Spinal cord (tissue), 10 donors: ENCODE measurements at places on chromosomes 7 and 10. TPM values are rescaled to one million over a fixed set of nuclear protein-coding genes. Genes with fewer than 3 reads are reported as not detected.

GRCh38 chr10:74738985-74739567 lies 87.3 kb upstream of the KAT6B start:
- no peaks in the 10 kb centered on the region for H3K27me3 ChIP-seq
- no peak for DNase-seq
- no peaks in the 10 kb centered on the region for H3K36me3 ChIP-seq
- H3K4me3 ChIP-seq = no peak overlapping the region

- H3K4me1 ChIP-seq = no peaks in the 10 kb centered on the region
- DNase-seq = no peak
- no peak overlapping the region for H3K27ac ChIP-seq
- no peaks in the 10 kb centered on the region for H3K27me3 ChIP-seq
Measured at GRCh38 chr7:135100856-135101255, 47.0 kb upstream of the TMEM140 start.

GHITM gene
- 187 TPM for polyA plus RNA-seq

DNA sequence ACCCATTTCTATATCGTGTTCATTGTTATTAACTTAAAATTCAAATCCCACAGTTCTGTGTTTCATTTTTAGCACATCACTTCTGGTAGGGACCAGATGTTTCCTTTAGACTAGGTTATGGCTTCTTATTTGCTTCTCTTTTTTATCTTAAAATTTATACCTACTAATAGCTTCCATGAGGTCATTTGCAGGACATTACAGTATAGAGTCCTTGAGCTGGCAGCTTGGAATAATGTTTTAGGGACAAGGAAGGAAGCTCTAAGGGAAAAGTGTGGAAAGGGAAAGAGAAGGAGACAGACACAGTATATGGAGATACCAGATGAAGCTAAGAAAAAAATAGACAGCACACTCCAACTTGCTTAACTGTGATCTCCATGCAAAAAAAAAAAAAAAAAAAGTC lies 48.8 kb upstream of the CD36 start:
- no peaks in the 10 kb centered on the region for H3K4me1 ChIP-seq
- no peak for DNase-seq
- no peak overlapping the region for H3K4me3 ChIP-seq
- H3K36me3 ChIP-seq = no peaks in the 10 kb centered on the region
- H3K27me3 ChIP-seq = no peaks in the 10 kb centered on the region

GRCh38 chr10:26859241-26860101 lies 1.3 kb downstream of the ABI1 start:
- H3K4me1 ChIP-seq = peaks cover 5% of the 10 kb centered on the region
- H3K27me3 ChIP-seq = peaks cover 3% of the 10 kb centered on the region
- peak overlapping the region; percentile 90 for H3K4me3 ChIP-seq
- H3K27ac ChIP-seq = peak overlapping the region; percentile 93
- DNase-seq = peak; percentile 22
- no peaks in the 10 kb centered on the region for H3K36me3 ChIP-seq

DNA sequence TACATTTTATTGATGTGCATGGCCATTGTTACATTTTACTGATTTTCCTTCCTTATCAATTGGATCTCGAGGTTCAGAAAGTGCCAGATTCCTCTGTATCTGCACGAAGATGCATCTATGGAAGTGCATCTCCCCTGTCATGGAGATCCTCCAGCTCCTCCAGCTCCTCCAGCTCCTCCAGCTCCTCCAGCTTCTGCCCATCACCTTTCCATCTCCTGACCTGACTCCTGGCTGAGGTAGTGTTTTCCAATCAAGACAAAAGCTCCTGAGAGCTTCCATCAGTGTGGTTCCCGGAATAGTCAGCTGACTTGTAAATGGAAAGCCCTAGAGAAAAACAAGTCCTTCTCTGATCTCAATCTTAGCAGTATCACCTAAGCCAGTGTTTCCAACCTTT lies 90.8 kb upstream of the KLF6 start:
- peaks cover 7% of the 10 kb centered on the region for H3K4me1 ChIP-seq
- no peaks in the 10 kb centered on the region for H3K36me3 ChIP-seq
- no peak for DNase-seq
- H3K27ac ChIP-seq = no peak overlapping the region

KIN gene
- polyA plus RNA-seq = 16.8 TPM

DNA sequence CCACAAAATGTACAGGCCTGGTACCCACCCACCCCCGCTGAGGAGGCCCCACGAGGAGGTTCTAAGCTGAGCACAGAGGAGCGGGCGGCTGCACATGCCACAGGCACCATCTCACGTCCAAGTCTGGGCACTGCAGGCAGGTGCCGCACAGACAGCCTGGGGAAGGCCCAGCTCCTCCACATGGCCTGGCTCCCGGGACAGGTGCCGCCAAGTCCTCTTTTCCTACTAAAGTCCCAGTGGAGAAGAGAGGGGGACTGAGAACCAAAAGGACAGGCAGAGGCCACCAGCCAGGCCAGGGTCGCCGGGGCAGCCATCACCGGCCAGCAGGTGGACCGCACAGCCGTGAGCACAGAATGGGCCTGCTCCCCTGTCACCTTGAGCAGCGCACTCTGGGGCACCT lies 91.1 kb downstream of the MAD1L1 start:
- H3K27ac ChIP-seq = no peak overlapping the region
- no peaks in the 10 kb centered on the region for H3K27me3 ChIP-seq
- no peak overlapping the region for H3K4me3 ChIP-seq
- H3K36me3 ChIP-seq = peaks cover 88% of the 10 kb centered on the region
- H3K4me1 ChIP-seq = peaks cover 64% of the 10 kb centered on the region
- DNase-seq = no peak

ANKRD1 gene
- 0.47 TPM for polyA plus RNA-seq

MOGAT3 gene
- polyA plus RNA-seq = not detected

MOSPD3 gene
- polyA plus RNA-seq = 51.3 TPM

TMEM270 gene
- polyA plus RNA-seq = not detected

GRCh38 chr7:155484483-155485399 lies 26.8 kb downstream of the EN2 start:
- no peak overlapping the region for H3K27ac ChIP-seq
- DNase-seq = no peak
- H3K36me3 ChIP-seq = no peaks in the 10 kb centered on the region
- peaks cover 12% of the 10 kb centered on the region for H3K27me3 ChIP-seq

DLX6 gene
- polyA plus RNA-seq = not detected

CADPS2 gene
- polyA plus RNA-seq = 18.7 TPM

DNA sequence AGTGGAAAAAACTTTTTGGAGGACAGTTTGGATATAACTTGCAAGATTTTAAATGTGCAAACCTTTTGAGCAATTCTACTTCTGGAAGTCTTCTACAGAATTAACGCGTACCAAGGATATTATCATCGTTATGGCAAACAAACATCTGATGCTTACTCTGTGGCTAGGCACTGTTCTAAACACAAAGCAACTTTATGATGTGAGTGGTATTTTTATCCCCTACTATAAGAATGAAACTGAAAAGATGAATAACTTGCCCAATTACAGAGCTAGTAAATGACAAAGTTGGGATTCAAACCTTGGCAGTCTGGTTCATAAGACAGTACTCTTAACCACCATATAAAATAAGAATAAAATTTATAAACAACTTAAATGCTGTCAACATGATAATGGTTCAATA lies 15.8 kb downstream of the ASZ1 start:
- no peak for DNase-seq
- no peak overlapping the region for H3K4me3 ChIP-seq

NT5C2 gene
- 96.2 TPM for polyA plus RNA-seq

DNA sequence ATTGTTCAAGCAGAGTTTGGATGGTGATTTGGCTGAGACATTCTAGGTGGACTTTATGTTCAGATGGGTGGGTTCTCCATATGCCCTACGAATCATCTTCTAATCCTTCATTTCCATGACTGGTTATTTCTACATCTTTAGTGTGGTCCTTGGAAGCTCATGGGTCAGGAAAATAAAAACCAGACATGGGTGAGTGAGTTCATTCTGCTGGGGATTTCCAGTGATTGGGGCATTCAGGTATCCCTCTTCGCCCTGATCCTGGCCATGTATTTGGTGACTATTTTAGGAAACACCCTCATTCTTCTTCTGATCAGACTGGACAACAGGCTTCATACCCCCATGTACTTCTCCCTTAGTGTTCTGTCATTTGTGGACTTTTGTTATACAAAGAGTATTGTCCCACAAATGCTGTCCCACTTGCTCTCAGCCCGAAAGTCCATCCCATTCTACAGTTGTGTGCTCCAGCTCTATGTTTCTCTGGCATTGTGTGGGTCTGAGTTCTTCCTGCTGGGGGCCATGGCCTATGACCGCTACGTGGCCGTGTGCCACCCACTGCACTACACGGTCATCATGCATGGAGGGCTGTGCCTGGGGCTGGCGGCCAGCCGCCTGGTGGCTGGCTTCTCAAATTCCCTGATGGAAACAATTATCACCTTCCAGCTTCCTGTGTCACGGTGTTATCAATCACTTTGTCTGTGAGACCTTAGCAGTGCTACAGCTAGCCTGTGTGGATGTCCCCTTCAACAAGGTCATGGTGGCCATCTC lies 19.2 kb upstream of the OR6B1 start:
- H3K4me1 ChIP-seq = no peaks in the 10 kb centered on the region
- H3K4me3 ChIP-seq = no peak overlapping the region
- no peaks in the 10 kb centered on the region for H3K27me3 ChIP-seq
- H3K36me3 ChIP-seq = no peaks in the 10 kb centered on the region

POLR2J3 gene
- 111 TPM for polyA plus RNA-seq

DNA sequence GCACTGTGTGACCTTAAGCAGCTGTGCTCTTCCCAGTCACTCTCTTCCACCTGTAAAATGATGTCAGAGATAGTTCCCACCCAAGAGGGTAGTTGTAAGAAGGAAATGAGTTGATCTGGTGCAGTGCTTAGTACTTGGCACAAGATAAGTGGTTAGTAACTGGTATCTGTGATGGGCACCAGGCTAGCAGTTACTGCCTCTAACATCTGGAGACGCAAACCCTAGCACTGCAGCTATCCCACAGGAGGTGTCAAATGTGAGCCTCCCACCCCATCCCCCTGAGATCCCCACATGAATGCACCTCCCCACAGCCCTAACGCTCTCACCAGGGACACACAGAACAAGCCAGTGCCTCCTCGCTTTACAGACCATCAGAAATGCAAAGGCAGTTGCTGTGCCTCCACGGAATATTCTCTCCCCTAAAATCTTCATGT lies 72.0 kb downstream of the KCNMA1 start:
- no peak overlapping the region for H3K4me3 ChIP-seq
- no peaks in the 10 kb centered on the region for H3K36me3 ChIP-seq
- peaks cover 18% of the 10 kb centered on the region for H3K4me1 ChIP-seq

PON1 gene
- polyA plus RNA-seq = 1.1 TPM

- no peak for DNase-seq
- H3K4me1 ChIP-seq = no peaks in the 10 kb centered on the region
- H3K36me3 ChIP-seq = no peaks in the 10 kb centered on the region
Measured at GRCh38 chr7:64320547-64321513, 7.1 kb downstream of the ZNF736 start.

TAS2R39 gene
- polyA plus RNA-seq = not detected

- DNase-seq = no peak
- no peaks in the 10 kb centered on the region for H3K4me1 ChIP-seq
- no peak overlapping the region for H3K4me3 ChIP-seq
- H3K27me3 ChIP-seq = no peaks in the 10 kb centered on the region
Measured at GRCh38 chr7:95619921-95620320, 23.6 kb upstream of the PDK4 start.

DNA sequence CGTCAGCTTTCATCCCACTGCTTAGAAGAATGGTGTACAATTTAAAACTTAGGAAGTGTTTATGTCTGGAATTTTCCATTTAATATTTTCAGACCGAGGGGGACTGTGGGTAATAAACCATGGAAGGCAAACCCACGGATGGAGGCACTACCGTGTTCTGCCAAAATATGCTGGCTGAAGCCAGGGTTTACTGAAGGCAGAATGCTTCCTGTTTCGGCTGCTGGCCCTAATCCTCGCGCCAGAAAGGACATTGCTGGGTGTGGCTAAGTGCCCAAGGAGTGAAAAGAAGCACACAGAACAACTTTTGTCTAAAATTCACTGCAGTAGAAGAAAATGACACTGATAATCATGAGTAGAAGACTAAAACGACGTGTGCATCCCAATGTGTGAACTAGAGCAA lies 32.3 kb downstream of the PITRM1 start:
- no peak for DNase-seq
- H3K27ac ChIP-seq = no peak overlapping the region
- H3K4me3 ChIP-seq = no peak overlapping the region
- peaks cover 87% of the 10 kb centered on the region for H3K36me3 ChIP-seq
- H3K27me3 ChIP-seq = no peaks in the 10 kb centered on the region

GRCh38 chr7:48398191-48398590 lies 226.9 kb downstream of the ABCA13 start:
- no peaks in the 10 kb centered on the region for H3K36me3 ChIP-seq
- H3K27me3 ChIP-seq = no peaks in the 10 kb centered on the region
- no peaks in the 10 kb centered on the region for H3K4me1 ChIP-seq
- H3K4me3 ChIP-seq = no peak overlapping the region
- DNase-seq = peak; percentile 24
- H3K27ac ChIP-seq = no peak overlapping the region

- no peak overlapping the region for H3K4me3 ChIP-seq
- H3K36me3 ChIP-seq = no peaks in the 10 kb centered on the region
- H3K27ac ChIP-seq = no peak overlapping the region
- no peaks in the 10 kb centered on the region for H3K27me3 ChIP-seq
- DNase-seq = no peak
Measured at GRCh38 chr7:139960157-139960556, 102.6 kb downstream of the PARP12 start.

DNA sequence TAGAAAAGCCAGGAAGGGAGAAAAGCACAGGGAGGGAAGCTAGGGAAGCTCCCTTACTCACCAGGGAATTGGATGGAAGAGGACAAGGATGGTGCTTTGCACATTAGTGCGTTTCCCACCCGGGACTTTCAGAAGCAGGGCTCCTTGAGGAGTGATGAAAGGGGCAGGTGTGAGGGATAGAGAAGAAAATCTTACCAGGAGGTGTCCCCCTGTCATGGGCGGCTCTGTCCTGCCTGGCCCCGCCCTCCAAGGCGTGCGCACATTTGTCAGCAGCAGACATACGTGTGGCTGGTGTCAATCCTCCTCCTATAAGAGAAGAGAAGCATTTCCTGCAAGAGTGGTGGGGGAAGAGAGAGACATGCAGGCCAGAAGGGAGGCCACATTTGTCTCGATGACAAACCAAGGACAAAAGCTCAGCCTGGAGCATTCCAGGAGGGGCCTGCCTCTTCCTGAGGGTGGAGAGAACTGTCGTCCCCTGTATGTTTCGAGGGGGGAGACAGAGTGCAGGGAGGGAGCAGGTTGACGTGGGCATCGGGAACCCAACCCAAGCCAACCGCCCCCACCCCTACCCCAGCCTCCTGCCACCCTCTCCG lies 47.4 kb upstream of the COMTD1 start:
- peak overlapping the region; percentile 9 for H3K4me3 ChIP-seq
- DNase-seq = no peak
- H3K36me3 ChIP-seq = no peaks in the 10 kb centered on the region
- H3K27ac ChIP-seq = peak overlapping the region; percentile 73

DNMBP gene
- 14.0 TPM for polyA plus RNA-seq

SNCG gene
- 545 TPM for polyA plus RNA-seq

GNGT1 gene
- not detected for polyA plus RNA-seq
